ENCODE measurements at places on chromosomes 12 and 14. TPM values are rescaled to one million over a fixed set of nuclear protein-coding genes. Genes with fewer than 3 reads are reported as not detected.
A peak's percentile ranks its signal among the peaks of the same experiment; 100 is the strongest.

GRCh38 chr12:27969624-27970400, 2.7 kb downstream of the PTHLH start:
- DNase-seq = peak; percentile 33

- no peak for DNase-seq
These were observed 195.6 kb upstream of the FLRT2 start for GRCh38 chr14:85334316-85334715.

GRCh38 chr14:71985538-71986189, 53.4 kb downstream of the RGS6 start:
- DNase-seq = no peak

DNA sequence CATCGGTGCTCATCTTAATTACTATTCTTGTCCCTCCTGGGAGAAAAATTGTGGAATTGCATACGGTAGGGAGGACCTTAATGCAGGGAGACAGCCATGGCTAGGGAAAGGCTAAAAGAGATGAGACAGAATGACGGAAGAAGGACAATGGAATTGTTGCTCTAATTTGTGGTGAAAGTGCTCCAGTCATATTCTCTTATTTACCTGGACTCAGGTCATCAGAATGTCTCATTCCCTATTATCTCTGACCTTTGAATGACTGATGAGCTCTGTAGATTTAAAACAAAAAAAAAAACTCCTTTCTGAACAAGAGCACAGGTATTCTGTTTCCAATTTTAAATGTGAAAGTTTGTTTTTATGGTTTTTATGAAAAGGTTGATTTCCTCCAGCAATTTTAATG, 8.6 kb upstream of the EPS8 start:
- DNase-seq = no peak

GRCh38 chr14:77067632-77068516, 30.2 kb upstream of the CIPC start:
- DNase-seq = peak; percentile 65

DNA sequence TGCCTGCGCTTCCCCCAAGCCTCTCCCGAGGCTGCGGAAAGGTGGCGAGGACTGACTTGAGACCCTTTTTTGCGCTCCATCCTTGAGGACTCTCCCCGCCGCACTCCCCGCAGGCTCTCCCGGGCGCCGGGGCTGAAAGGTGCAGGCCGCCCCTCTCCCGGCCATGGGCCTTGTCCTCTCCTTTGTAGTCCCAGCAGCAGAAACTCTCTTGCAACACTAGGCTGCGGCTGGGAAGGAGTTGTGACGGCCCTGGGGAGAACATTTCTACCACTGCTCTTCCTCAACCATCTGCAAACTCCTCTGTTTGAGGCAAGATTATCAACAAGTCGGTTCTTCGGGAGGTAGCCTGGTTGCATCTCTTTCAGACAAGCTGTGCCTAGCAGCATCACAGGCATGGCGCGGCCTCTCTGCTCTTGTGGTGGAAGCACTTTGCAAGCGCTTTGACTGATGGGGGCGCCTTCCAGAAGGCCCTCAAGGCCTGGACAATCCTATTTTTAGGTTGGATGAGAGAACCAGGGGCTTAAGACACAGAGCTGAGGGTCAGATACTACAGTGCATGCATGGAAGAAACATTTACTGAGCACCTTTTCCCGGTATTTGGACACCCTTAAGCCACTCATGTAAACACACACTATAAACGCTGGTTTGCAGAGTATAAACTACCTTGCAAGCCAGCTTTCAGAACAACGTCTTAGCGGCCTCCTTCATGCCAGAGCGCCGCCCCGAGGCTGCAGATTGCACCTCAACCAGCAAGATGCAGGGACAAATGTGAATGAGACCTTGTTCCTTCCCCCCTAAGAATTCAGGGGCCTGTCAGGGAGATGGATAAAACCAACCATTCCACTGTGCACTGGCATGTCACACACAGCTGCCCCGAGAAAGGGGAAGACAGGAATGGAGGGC, 1.2 kb upstream of the PRIMA1 start:
- DNase-seq = no peak

- DNase-seq = peak; percentile 70
These were observed 7.8 kb upstream of the PLEKHG3 start for GRCh38 chr14:64696355-64696857.

- no peak for DNase-seq
These were observed 12.6 kb downstream of the APPL2 start for GRCh38 chr12:105223352-105223845.

DNA sequence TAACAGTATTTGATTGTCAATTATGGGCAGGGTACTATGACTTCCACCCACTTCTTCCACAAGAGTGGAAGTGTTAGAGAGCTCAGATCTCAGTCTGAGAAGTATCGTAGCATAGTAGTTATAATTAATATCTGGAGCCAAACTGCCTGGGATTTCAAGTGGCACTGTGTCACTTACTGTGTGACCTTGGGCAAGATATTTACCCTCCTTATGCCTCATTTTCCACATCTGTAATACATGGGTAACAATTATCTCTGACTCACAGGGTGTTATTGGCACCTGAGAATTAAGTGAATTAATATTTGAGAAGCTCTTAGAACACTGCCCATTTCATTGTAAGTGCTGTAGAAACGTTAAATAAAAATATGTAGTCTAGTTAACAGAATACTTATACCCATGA, 11.5 kb downstream of the RAB21 start:
- DNase-seq = no peak

- DNase-seq = peak; percentile 98
These were observed 26.7 kb upstream of the YBX3 start for GRCh38 chr12:10749700-10750384.

DNA sequence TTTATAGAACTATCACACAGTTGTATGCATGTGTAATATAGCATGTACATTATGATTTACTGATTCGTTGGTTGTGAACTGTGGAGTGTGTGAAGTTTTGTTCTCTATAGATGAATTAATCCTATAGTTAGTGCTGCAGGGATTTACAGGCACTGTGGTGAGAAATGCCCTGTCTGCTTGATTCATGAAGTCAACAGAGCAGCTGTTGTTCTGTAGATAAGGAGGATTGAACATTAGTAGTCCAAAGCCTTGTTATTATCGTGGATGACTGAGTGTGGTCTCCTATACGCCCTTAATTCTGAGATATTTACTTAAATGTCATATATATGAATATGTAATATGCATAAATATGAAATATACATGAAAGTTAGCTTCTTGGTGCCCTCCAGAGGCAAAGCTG, 98.3 kb downstream of the DNAH10 start:
- no peak for DNase-seq

- peak; percentile 83 for DNase-seq
These were observed 113.4 kb upstream of the PELI2 start for GRCh38 chr14:56004786-56005185.

DNA sequence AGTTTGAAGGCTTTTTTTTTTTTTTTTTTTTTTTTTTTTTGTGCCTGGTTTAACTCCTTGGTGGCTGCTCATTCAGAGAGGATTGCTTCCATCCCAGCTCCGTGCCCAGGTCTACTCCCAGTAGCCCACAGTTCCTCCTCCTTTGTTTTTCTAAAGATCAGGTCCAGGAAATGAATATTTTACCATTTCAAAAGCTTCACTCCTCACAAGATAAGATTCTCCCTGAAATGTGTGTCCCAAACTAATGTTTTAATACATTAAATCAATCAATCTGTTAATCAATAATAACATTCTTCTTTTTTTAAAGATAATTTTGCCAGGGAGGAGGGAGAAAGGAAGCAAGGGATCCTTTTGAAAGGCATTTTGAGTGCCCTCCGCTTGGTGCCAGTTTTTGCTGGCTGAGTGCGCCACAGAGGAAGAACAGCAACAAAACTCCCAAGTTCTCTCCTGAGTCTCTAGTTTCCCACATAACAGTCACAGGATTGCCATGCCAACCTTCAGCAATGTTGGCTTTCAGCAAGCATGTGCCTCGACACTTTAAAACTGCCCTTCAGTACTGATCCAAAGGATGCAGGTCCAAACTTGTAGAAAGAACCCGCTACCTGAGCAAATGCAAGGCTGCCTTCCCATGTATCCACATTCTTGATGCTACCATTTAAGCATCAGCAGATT, 99.2 kb downstream of the RMST start:
- DNase-seq = no peak

DNA sequence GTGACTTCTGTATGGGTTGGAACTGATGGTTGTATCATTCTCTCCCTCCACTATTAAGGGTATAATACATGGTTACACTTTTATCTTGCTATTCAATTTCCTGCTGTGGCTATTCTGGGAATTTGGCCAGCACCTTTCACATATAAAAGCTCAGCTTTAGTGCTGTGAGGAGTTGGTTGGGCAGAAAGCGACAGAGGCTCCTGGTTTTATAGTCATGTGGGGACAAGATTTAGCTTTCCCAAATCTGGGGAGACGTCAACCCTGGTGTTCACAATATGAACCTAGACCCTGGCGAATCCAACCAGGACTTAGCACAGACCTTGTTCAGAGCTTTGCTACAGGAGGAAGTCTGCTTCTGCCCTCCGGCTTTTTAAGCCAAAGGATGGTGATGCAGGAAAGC, 36.5 kb downstream of the FOS start:
- peak; percentile 42 for DNase-seq

- no peak for DNase-seq
These were observed 3.7 kb downstream of the TMTC3 start for GRCh38 chr12:88145567-88146505.

DNA sequence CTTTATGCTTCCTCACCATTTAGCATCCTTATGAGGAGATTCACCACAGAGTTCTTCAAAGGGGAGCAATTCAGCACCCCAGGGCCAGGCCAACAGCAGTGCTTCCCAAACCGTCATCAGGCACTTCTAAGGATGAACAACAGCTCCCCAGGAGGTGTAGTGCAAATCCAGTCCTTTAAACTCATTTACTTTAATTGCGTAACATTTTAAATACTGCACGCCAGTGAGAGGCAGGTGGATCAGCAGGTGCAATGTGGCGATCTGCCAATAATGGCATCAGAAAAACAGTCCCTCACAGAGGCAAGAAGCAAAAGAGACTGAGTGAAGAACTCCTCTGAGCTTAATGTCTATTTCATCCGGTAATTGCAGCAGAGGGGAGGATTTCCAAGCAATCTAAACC, 770.9 kb upstream of the FOXG1 start:
- no peak for DNase-seq

- DNase-seq = no peak
These were observed 24.4 kb upstream of the YARS2 start for GRCh38 chr12:32780071-32780470.

GRCh38 chr14:68815298-68816182, 22.7 kb upstream of the ZFP36L1 start:
- DNase-seq = no peak

DNA sequence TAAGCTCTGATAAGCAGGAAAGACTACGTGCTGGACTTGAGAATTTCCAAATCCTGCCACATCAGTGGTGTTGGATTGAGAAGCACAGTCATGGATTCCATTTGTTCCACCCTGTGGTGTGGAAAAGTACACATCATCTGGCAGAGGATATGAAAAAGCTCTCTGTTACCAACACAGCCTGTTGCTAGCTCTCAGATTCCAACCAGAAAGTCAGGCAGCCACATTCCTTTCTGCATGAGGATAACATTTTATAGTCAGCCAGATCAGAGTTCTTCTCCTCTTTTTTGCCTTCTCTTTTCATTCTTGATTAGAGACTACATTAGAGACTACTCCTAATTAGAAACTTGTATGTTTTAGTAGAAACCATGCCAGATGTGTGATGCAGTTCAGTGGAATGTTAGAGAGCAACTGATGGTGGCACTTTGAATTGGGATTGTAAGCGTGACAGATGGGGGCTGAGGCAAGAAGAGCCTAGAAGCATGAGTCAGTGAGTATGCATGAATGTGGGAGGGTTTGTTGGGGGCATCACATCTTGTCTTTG, 61.2 kb upstream of the STXBP6 start:
- peak; percentile 97 for DNase-seq

DNA sequence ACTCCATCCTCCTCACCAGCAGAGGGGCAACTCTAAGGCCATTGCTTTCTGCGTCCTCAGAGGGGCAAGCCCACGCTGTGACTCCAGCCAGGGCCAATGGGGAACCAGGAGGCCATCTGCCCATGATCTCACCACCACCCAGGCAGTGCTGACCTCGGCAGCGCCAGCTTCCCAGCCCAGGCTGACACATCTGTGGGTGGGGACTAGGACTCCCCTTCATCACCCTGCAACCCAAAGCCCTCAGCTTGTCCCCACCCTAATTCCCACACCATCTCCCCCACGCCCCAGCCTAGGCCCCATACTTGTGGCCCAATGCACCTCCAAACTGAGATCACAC, 58.6 kb downstream of the VWF start:
- DNase-seq = no peak

DNA sequence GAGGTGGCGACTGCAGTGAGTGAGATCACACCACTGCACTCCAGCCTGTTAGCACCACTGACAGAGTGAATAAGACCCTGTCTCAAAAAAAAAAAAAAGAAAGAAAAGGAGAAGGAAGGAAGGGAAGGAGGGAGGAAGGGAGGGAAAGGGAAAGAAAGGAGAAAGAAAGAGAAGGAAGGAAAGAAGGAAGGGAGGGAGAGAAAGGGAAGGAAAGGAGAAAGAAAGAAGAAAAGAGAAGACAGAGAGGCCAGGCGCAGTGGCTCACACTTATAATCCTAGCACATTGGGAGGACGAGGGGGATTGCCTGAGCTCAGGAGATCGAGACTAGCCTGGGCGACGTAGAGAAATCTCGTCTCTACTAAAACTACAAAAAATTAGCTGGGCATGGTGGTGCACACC, 13.2 kb downstream of the DCAF5 start:
- no peak for DNase-seq

- DNase-seq = no peak
These were observed 51.6 kb upstream of the CRY1 start for GRCh38 chr12:107144990-107145389.

- no peak for DNase-seq
These were observed 8.7 kb downstream of the OTUB2 start for GRCh38 chr14:94034886-94035285.

- DNase-seq = no peak
These were observed 535.8 kb downstream of the NRXN3 start for GRCh38 chr14:78705989-78706388.

Gene OVCH1
- total RNA-seq = under 0.01 TPM

Gene PPM1H
- total RNA-seq = 2.3 TPM

Gene PIANP
- not detected for total RNA-seq

Gene MPHOSPH9
- 61.3 TPM for total RNA-seq

Gene MAP4K5
- total RNA-seq = 94.4 TPM

Gene TAS2R30
- total RNA-seq = 9.1 TPM

Gene HSP90B1
- total RNA-seq = 460 TPM

Gene AQP5
- not detected for total RNA-seq

Measured in fibroblast of villous mesenchyme (primary cell).